G401 (cell line): ENCODE measurements at places on chromosomes 2 and 18.

GRCh38 chr2:145752091-145752806, 1232.3 kb upstream of the ZEB2 start:
- peak; percentile 35 for DNase-seq

GRCh38 chr18:78546281-78546680, 433.3 kb upstream of the SALL3 start:
- no peak for DNase-seq

GRCh38 chr18:28127763-28128658, 48.9 kb downstream of the CDH2 start:
- no peak for DNase-seq

- peak; percentile 97 for DNase-seq
These were observed 112.5 kb upstream of the SLC38A11 start for GRCh38 chr2:165067643-165068486.

DNA sequence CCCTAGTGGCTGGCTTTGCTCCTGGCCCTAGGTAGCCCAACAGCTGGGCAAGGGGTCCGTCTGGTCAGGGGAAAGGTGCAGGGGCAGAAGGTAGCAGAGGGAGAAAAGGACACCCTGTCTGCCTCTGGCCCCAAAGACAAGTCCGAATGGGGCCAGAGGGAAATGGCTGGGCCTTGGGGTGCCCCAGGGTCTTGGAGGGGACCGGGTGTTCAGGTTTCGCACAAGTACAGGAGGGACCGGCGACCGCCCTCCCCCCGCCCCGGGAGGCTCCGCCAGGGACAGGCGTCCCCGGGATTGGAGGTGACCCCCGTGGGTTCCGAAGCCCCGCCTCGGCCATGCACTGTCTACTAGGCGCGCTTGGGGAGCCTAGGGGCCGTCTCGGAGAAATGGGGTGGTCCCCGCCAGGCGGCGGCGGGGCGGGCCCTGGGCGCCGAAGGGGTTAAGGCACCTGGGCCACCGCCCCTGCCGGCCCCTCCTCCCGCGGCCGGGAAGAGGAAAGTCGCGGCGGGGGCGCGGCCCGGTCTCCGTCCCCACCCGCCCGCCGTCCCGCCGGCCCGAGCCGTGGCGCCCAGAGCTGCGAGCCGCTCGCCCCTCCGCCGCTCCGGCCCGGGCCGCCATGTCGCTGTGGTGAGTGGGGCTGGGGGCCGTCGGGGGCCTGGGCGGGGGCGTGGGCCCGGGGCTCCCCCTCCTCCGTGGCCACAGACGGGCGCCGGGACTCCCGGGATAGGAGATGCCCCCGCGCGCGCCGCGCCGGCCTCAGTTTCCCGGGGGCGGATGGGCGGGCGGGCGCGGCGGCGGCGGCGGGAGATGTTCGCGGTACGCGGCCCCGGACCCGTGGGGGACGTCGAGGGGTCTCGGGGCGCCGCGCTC, at the start of gene B3GNT7:
B3GNT7 (plus strand) TSS at position 523 of the 870 bp plus-strand sequence; CDS start at position 617, 94 bp downstream.
- DNase-seq, result no peak

GRCh38 chr2:121000804-121001203, 265.1 kb downstream of the GLI2 start:
- no peak for DNase-seq
